ENCODE measurements at places on chromosomes 5 and 9. TPM values are rescaled to one million over a fixed set of nuclear protein-coding genes. Genes with fewer than 3 reads are reported as not detected.

The TMEM267 gene
- 0.77 TPM for total RNA-seq

The PAEP gene
- not detected for total RNA-seq

The EQTN gene
- 2.8 TPM for total RNA-seq

The COL27A1 gene
- 52.9 TPM for total RNA-seq

The NR5A1 gene
- not detected for total RNA-seq

The CERCAM gene
- 25.1 TPM for total RNA-seq

The DBN1 gene
- 107 TPM for total RNA-seq

The IQGAP2 gene
- total RNA-seq: 9.1 TPM

The TMEM215 gene
- total RNA-seq: not detected

The FGFR4 gene
- total RNA-seq: 0.77 TPM

GRCh38 chr5:153767221-153768188 is 271.2 kb downstream of the FAM114A2 start:
- H3K27ac ChIP-seq: no peak overlapping the region
- no peak overlapping the region for H3K4me3 ChIP-seq
- no peaks in the 10 kb centered on the region for H3K4me1 ChIP-seq
- H3K27me3 ChIP-seq: no peaks in the 10 kb centered on the region
- H3K36me3 ChIP-seq: no peaks in the 10 kb centered on the region
- DNase-seq: no peak

DNA sequence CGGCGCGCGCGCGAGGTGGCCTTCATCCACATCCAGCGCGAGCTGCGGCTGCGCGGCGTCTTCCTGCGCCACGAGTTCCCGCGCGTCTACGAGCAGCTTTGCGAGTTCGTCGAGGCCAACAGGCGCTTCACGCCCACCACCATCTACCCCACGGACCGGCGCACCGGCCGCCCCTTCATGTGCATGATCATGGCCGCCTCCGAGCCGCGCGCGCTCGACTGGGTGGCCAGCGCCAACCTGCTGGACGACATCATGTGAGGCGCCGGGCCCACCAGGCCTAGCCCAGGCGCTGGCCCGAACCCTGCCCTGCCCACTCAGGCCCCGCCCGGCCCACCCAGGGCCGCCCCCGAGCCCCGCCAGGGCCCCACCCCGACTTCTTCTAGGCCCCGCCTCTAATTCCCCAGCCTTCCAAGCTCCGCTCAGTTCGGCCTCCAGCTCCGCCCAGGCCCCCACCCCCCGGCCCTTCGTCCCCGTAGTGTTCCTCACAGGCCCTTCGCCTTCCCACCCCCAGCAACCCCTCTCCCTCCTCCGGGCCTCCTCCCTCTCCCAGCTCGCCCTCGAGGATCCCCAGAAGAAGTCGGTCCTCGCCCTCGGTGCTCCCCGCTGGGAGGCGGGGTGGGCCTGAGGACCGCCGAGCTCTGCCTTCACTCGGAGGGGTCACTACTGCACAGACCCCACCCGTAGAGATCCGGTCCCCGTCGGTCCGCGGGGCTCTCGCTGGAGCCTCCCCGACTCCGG is 2.0 kb upstream of the PHPT1 start:
- peaks cover 5% of the 10 kb centered on the region for H3K4me1 ChIP-seq
- no peak for DNase-seq
- no peak overlapping the region for H3K27ac ChIP-seq
- H3K36me3 ChIP-seq: no peaks in the 10 kb centered on the region
- peak overlapping the region; percentile 54 for H3K4me3 ChIP-seq

DNA sequence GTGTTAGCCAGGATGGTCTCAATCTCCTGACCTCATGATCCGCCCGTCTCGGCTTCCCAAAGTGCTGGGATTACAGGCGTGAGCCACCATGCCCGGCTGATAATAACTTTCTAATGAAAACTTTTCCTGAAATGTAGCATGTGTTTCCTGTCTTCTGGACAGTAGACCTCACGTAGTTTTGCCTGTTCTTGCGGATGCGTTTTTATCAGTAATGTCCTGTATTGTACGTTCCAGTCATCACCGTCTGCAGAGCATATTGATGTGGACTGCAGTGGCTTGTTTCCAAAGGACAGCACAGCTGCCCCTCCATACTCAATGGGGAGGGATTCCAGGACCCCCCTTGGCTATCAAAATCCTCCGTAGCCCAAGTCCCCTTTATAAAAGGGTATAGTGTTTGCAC is 12.8 kb downstream of the EXOC3 start:
- no peaks in the 10 kb centered on the region for H3K4me1 ChIP-seq
- H3K27ac ChIP-seq: no peak overlapping the region
- no peaks in the 10 kb centered on the region for H3K27me3 ChIP-seq
- DNase-seq: peak; percentile 2
- no peak overlapping the region for H3K4me3 ChIP-seq

DNA sequence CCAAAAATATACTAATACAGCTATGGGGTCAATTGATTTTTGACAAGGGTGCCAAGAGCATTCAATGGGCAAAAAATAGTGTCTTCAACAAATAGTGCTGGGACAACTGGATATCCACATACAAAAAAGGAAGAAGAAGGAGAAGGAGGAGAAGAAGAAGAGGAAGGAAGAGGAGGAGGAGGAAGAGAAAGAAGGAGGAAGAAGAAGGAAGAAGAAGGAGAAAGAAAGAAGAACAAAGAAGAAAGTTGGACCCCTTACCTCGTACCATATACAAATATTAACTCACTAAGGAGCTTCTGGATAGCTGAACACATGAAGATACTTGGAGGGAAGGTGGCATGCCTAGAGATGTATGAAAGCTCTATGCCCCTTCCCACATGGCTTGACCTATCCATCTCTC is 17.2 kb upstream of the DELE1 start:
- H3K4me1 ChIP-seq: no peaks in the 10 kb centered on the region
- H3K36me3 ChIP-seq: no peaks in the 10 kb centered on the region
- H3K27me3 ChIP-seq: no peaks in the 10 kb centered on the region
- H3K4me3 ChIP-seq: no peak overlapping the region
- no peak for DNase-seq
- H3K27ac ChIP-seq: no peak overlapping the region

GRCh38 chr9:117784996-117785395 is 80.8 kb downstream of the TLR4 start:
- no peak overlapping the region for H3K4me3 ChIP-seq
- no peak for DNase-seq
- no peaks in the 10 kb centered on the region for H3K4me1 ChIP-seq
- no peak overlapping the region for H3K27ac ChIP-seq
- H3K36me3 ChIP-seq: no peaks in the 10 kb centered on the region

DNA sequence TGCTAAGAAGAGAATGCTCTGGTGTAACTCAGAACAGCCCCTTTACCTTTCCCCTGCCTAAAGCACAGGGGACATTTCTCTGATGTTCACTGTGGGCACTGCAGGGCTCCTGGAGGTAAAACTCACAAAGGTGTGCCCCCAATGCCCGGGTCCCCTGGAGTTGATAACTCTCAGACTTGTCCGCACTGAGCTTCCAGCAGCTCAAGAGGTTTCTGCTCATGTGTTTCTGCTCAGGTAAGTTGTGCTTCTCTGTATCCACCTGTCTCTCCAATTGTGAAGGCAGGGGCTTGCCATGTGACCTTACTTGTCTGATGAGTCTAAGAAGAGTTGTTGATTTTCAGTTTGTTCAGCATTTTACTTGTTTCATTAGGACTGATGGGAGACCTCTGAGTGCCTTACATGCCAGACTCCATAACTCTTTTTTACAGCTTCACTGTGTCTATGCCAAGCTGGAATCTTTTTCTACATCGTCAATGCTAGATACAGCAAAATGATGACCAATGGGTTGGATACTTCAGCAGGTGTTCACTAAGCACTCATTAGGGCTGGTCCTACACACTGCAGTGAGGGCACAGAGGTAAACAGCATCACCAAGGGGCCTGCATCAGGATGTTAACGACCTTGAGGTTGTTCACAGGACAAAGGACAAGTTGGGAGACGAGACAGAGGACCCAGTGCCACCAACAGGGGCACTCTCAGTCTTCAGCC is 56.4 kb downstream of the MRPL36 start:
- H3K27ac ChIP-seq: no peak overlapping the region
- DNase-seq: no peak
- H3K4me3 ChIP-seq: no peak overlapping the region

DNA sequence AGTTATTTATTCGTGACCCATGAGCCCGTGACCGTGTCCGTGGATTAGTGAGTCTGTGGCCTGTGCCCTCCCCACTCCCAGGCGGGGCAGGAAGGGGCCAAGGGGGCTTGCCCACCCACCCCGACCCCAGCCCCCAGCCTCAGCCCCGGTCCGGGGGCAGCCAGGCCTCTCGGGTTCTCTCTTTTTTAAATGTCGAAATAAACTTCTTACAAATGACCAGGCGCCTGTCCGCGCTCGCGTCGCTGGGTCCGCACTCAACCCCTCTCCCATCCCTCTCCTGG is 7.6 kb downstream of the BARHL1 start:
- no peaks in the 10 kb centered on the region for H3K4me1 ChIP-seq
- H3K27ac ChIP-seq: no peak overlapping the region
- H3K27me3 ChIP-seq: no peaks in the 10 kb centered on the region
- no peaks in the 10 kb centered on the region for H3K36me3 ChIP-seq
- no peak overlapping the region for H3K4me3 ChIP-seq

- H3K27me3 ChIP-seq: no peaks in the 10 kb centered on the region
- no peak for DNase-seq
- no peak overlapping the region for H3K27ac ChIP-seq
- no peaks in the 10 kb centered on the region for H3K36me3 ChIP-seq
- no peaks in the 10 kb centered on the region for H3K4me1 ChIP-seq
- no peak overlapping the region for H3K4me3 ChIP-seq
These were observed 28.2 kb downstream of the RASGEF1C start for GRCh38 chr5:180180846-180181245.

DNA sequence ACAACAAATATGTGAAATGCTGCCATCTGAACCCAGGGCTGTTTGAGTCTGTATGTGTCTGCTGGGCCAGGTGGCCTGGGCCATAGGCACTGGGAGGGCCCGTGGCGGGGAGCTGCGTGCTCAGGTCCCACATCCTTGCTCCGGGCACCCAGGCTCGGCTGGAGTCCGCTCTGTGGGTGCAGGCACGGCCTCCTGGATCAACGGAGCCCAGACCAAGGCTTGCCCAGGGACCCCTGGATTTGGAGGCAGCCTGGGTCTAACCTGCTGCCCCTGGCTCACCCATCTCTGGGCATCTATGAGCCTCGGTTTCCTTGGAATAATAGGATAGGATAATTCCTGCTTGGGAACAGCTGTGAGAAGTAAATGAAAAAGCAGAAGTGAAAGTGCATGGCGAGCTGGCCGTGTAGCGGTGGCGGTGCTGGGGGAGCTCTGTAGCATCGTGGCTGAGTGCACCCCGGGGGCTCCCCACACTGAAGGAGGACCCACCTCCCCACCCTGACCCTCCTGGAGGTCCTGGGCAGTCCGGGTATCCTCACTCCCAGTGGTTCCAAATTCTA is 1.2 kb downstream of the CDHR2 start:
- H3K27ac ChIP-seq: no peak overlapping the region
- no peaks in the 10 kb centered on the region for H3K4me1 ChIP-seq
- no peak overlapping the region for H3K4me3 ChIP-seq
- H3K36me3 ChIP-seq: no peaks in the 10 kb centered on the region
- no peaks in the 10 kb centered on the region for H3K27me3 ChIP-seq

GRCh38 chr9:133126697-133127339 is 5.8 kb upstream of the RALGDS start:
- no peaks in the 10 kb centered on the region for H3K27me3 ChIP-seq
- H3K36me3 ChIP-seq: no peaks in the 10 kb centered on the region
- no peaks in the 10 kb centered on the region for H3K4me1 ChIP-seq
- H3K27ac ChIP-seq: peak overlapping the region; percentile 80
- no peak for DNase-seq

- DNase-seq: no peak
- H3K36me3 ChIP-seq: no peaks in the 10 kb centered on the region
- no peaks in the 10 kb centered on the region for H3K27me3 ChIP-seq
- no peak overlapping the region for H3K4me3 ChIP-seq
These were observed 42.8 kb upstream of the RLN1 start for GRCh38 chr9:5382479-5382878.

GRCh38 chr5:147685993-147686392 is 96.5 kb downstream of the JAKMIP2 start:
- H3K27ac ChIP-seq: no peak overlapping the region
- H3K4me3 ChIP-seq: no peak overlapping the region
- no peaks in the 10 kb centered on the region for H3K36me3 ChIP-seq
- no peaks in the 10 kb centered on the region for H3K4me1 ChIP-seq
- no peak for DNase-seq
- H3K27me3 ChIP-seq: no peaks in the 10 kb centered on the region
